CD4-positive, alpha-beta T cell treated with Interferon alpha-2 for 1 hour (primary cell): ENCODE measurements at places on chromosomes 2 and 18.

- no peak for DNase-seq
Observed at GRCh38 chr2:105725388-105725787, 19.3 kb upstream of the NCK2 start.

DNA sequence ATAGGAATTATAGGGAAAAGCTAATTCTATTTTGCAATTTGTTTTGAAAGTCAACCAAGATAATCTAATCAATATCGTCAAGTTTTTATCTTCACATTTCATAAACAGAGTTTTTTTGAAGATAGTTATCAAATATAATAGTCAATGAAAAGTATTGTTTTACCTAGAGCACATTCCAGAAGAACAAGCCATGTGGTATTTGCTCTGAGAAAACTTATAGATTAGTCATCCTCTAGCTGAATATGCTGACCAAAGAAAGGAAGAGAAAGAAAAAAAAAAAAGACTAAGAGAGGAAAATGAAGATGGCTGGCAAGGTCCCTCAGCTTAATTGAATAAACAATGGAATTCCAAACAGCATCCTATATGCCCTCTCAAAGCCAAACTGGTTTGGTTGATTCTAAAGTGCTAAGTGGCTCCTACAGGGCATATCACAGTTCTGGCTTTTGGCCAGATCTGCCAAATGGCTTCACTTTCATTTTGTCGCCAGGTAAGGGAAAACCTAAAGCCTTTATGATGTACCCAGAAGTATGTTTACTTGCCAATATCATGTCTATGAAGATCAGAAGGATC is 132.6 kb downstream of the VWC2L start:
- DNase-seq, result no peak

GRCh38 chr2:192004188-192004963 is 157.5 kb upstream of the CAVIN2 start:
- DNase-seq, result no peak

DNA sequence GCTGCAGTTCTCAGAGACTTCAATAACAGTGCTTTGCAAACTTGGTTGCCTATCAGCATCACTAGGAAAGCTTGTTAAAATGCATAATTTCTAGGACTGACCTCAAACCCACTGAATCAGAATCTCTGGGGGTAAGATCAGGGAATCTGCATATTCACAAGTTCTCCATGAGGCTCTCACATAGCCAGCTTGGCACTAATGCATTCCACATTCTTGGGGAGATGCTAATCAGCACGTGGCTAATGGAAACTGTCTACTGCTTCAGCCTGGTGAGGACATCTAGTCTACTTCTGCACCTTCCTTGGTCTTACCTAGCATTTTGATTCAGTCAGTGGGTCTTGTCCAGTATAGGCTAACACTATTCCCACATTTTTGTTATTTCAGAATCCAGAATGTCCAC is 56.3 kb downstream of the RBKS start:
- DNase-seq, result no peak

GRCh38 chr2:233544200-233544610 is 22.4 kb downstream of the USP40 start:
- no peak for DNase-seq

- no peak for DNase-seq
Observed at GRCh38 chr18:42758852-42759251, 356.6 kb downstream of the RIT2 start.

- no peak for DNase-seq
Observed at GRCh38 chr2:204293884-204294747, 251.2 kb upstream of the PARD3B start.

- no peak for DNase-seq
Observed at GRCh38 chr2:71895320-71896161, 252.1 kb downstream of the CYP26B1 start.

- no peak for DNase-seq
Observed at GRCh38 chr2:236434593-236434992, 135.0 kb upstream of the ACKR3 start.

DNA sequence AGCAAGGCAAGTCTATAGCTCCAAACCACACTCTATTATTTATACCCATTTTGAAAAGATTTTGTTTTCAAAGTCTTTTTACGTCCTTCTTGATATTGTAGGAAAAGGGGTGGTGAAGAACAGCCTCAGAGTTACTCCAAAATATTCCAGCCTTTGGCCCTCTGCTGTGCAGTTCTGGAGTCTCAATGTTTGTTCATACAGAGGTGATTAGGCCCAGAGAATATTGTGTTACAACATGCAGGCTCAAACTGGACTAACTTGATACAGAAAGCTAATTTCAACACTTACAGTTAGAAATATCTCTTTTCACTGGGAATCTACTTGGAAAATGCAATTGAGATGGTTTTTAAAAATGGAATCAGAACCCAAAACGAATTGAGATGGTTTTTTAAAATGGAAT is 40.4 kb upstream of the SLC25A52 start:
- no peak for DNase-seq

DNA sequence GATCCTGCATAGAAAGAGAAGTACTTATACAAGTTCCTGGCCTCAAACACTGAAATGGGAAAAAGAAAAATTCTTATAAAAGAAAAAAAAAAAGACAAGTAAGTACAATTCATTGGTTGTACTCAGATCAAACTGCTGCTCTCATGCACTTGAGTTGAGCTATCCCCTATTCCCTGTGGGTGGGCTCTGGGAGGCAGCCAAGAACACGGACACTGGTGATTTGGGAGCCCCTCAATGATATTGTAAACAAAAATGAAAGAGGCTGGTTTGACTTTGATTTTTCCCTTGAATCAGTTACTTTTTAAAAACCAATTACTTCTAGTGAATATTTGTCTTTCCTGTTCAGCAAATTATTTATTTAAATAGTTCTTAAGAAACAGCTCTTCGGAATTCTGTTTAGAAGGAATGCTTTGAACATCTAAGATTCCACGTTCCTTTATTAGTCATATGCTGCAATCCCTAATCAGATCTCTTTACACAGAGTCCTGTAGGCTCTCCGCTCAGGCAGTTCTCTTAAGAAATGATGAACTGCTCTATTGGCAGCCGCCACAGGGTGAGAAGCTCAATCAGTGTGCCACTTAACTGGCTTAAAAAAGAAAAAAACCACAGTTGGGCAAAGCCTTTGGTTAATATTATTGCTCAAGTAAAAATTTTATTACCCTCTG is 225.1 kb downstream of the TMEM182 start:
- DNase-seq, result no peak

DNA sequence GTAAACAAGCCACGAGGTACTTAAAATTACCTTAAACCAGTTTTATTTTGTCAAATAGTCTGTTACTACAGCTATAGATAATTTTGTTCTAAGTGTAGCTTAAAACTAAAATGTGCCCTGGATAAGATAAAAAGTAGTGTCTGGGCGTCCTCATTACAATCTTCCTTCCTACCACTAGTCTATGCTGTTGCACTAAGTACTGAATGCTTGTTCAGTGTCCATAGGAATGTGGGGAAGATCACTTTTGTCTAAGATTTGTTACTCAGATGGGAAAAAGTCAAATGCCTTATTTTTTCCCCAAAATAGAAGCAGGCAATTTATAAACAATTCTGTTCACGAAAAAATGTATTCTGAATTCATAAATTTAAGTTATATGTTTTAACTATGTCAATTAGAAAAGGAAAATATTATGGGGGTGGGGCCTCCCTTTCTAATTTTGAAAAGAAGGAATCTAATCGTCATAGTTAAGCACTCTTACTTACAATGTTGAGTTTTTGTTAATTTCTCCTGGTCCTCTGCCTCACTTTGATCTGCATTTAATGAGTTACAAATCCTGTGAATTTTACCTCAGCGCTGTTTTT is 140.4 kb upstream of the VRK2 start:
- DNase-seq, result peak; percentile 53

- DNase-seq, result no peak
Observed at GRCh38 chr2:141105763-141106162, 1025.1 kb downstream of the LRP1B start.

GRCh38 chr2:83172841-83173240 is 1286.2 kb downstream of the SUCLG1 start:
- no peak for DNase-seq

DNA sequence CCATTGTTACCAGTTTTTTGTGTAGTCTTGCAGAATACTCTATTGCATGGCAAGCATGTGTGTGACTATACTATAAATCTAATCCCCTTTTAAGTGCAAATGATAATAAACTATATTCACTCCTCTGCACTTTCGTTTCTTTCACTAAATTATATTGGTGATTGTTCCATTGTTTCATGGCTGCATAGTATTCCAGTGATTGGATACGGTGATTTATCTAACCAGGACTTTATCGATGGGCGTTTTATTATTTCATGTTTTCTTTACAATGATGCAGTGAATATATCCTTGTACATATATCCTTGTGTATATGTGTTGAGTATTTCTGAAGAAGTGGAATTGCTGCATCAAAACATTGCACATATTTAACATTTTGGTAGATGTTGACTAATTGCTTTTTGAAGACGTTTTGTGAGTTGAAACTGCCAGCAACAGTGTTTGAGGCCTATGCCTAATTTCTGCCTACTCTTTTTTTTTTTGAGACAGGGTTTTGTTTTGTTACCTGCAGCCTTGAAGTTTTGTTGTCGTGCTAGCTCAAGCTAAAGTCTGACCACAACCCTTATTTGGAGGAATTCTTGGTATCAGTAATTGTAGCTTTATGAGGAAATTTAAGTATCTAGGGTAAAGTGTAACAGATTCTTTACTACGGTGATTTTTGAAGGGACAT is 2.7 kb downstream of the MIB1 start:
- peak; percentile 45 for DNase-seq

DNA sequence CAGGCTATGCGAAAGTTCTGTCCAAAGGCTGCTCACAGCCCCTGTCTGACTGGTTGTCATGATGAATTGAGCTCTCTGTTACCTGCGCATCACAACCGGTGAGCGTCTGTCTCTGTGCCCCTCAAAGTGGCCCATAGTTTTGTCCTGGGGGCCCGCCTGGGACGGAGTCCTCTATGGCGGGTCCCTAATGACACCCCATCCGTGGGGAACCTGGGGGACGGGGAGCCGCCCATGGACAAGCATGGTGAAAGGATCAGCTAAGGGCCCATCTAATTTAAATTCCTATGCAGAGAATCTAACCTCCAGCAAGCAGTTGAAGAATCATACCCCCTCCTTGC is 473 bp downstream of the ELMOD3 start:
- DNase-seq, result no peak

DNA sequence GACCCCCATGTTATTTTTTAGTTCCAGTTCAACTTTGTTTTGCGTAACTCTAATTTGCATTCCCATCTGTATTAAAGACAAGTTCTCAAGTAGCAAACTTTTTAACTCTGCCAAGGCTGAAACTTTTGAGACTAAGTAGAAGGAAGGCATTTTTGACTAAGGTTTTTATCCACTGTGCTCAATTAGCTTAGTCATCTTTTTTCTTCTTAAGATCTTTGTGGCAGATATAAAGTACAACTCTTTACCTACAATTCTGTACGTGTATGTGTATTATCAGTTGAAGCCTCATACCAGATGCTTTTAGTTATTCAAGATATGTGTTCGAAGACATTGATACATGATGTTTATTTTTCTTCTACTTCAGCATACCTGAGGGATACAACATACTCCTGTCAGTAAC is 41.6 kb downstream of the CREB1 start:
- DNase-seq, result no peak

- DNase-seq, result no peak
Observed at GRCh38 chr2:43019536-43020183, 206.7 kb downstream of the ZFP36L2 start.

GRCh38 chr2:191836471-191836852 is 10.4 kb downstream of the CAVIN2 start:
- DNase-seq, result no peak

GRCh38 chr2:146540271-146540932 is 1304.4 kb upstream of the ACVR2A start:
- no peak for DNase-seq

GRCh38 chr18:34224423-34225217 is at the start of gene NOL4:
TSS of gene NOL4 (minus strand) at chr18:34224913. CDS start at chr18:34223253, 1,660 bp downstream.
- no peak for DNase-seq

DNA sequence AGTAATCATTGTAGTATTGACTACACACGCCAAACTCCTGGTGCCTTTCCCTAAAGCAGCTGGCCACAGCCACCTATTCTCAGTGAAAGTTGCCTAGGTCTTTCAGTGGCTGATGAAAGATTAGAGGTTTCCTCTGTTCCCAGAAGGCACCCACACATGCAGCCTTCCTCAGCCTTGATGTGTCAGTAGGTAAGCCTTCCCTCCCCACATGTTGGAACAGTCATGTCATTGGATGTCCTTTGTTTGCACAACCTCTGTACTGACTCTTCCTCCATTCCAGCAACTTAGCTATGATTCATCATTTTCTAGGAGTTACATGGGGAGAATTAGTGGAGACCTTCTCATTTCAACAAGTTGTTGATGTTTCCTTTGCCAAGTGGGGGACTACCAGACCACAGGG is 630.8 kb upstream of the SLC39A10 start:
- no peak for DNase-seq

DNA sequence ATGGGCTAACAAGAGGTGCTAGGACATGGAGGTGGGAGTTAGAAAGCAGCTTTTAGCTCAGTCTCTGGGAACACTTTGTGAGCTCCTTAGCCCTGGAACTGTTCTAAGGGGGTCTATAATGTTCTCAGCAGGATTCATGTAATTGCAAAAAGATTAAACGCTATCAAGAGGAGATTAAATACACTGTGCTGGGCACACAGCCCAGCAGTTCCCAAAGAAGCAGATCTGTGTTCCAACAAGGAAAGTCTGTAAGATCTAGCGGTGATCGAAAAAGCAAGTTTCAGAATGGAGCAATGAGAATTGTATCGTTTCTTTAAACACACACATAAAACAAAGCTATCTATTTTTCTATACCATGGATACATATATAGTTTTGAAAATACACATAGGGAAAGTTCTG is 2.4 kb upstream of the ARID5A start:
- DNase-seq, result no peak

- DNase-seq, result no peak
Observed at GRCh38 chr2:195706161-195706900, 49.3 kb downstream of the SLC39A10 start.

GRCh38 chr2:54559593-54560145 is 103.5 kb downstream of the SPTBN1 start:
- no peak for DNase-seq

DNA sequence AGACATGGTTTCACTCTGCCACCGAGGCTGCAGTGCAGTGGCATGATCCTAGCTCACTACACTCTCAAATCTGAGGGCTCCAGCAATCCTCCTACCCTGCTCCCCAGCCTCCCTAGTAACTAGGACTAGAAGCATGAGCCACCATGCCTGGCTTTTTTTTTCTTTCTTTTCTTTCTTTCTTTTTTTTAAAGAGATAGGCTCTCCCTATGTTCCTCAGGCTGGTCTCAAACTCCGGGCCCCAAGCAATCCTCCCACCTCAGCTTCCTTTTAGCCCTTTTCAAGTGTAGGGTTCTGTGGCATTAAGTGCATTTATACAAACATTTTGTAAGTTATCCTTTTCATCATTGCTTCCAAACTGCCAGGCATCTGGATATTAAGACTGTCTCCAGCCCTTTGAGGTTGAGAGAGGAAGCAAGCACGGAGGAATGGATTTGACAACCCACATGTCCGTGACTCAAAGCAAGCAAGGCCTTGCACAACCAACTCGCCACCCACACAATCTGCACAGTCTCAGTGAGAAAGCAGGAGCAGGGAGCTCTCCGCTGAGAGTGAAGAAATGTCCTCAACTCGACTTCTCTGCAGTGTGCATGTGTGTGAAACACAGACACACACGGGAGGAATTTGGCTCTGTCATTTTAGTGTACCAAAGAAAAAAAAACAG is 65.6 kb downstream of the ATP8B1 start:
- peak; percentile 44 for DNase-seq

- DNase-seq, result peak; percentile 13
Observed at GRCh38 chr2:105175231-105175630, 66.3 kb upstream of the GPR45 start.

GRCh38 chr2:7028846-7029245 is 111.6 kb downstream of the RNF144A start:
- DNase-seq, result no peak

- DNase-seq, result no peak
Observed at GRCh38 chr2:65256054-65256453, 28.4 kb downstream of the ACTR2 start.
